IMR-90 (cell line): ENCODE measurements at places on chromosomes 1 and 21. TPM values are rescaled to one million over a fixed set of nuclear protein-coding genes. Genes with fewer than 3 reads are reported as not detected.

LGALS8 gene
- 44.7 and 57.7 TPM in 2 replicates for total RNA-seq

CD247 gene
- total RNA-seq = not detected in 2 replicates

SUMO3 gene
- 64.9 and 103 TPM in 2 replicates for total RNA-seq

LAMC2 gene
- total RNA-seq = 2.2 and 2.3 TPM in 2 replicates

EXTL1 gene
- 0.56 and 0.90 TPM in 2 replicates for total RNA-seq

GPATCH2 gene
- 11.8 and 22.8 TPM in 2 replicates for total RNA-seq

OR2L3 gene
- not detected in 2 replicates for total RNA-seq

CIART gene
- 13.9 and 18.1 TPM in 2 replicates for total RNA-seq

TMPRSS15 gene
- total RNA-seq = not detected in 2 replicates

TRIM67 gene
- not detected in 2 replicates for total RNA-seq
